ENCODE measurements at places on chromosomes 12 and 14.

GRCh38 chr12:56461235-56462159 is 6.9 kb upstream of the SPRYD4 start:
- no peak for DNase-seq

GRCh38 chr12:71684081-71684480 is 1.8 kb upstream of the TMEM19 start:
- no peak for DNase-seq

- no peak for DNase-seq
Observed at GRCh38 chr12:5213990-5214389, 170.3 kb downstream of the KCNA5 start.

DNA sequence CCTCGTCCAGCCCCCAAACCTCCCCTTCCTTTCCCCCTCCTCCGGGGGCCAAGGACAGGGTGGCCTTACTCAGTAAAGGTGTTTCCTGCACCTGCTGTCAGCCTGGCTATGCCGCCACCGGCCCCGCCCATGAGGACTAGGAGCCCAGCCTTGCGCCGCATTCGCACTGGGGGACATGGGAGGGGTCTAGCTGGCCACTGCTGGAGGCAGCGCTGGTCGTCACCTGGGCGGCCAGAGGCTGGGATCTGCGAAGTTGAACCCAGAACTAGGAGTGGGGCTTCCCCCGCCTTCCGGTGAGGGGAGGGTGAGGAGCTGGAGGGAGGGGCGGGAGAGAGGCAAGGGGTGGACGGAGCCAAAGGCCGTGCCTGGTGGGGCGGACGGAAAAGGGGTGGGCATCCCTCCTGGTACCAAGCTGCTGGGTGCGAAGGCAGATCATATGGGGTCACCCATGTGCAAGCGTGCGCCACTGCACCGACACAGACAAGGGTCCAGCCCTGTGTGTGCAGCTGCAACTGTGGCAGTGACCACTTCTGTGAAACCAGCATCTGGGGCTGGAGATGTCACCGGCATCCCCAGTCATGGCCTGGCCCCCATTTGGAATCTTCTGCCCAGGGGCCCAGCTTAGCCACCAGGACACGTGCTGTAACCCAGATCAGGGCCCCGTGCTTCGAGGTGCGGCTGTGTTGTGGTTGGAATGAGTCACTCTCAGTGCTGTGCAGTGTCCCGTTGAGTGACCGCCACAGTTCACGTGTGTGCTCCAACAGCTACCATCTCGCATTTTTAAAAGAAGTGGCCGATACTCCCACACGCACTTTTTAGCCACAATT is 8.5 kb downstream of the AMN start:
- no peak for DNase-seq

DNA sequence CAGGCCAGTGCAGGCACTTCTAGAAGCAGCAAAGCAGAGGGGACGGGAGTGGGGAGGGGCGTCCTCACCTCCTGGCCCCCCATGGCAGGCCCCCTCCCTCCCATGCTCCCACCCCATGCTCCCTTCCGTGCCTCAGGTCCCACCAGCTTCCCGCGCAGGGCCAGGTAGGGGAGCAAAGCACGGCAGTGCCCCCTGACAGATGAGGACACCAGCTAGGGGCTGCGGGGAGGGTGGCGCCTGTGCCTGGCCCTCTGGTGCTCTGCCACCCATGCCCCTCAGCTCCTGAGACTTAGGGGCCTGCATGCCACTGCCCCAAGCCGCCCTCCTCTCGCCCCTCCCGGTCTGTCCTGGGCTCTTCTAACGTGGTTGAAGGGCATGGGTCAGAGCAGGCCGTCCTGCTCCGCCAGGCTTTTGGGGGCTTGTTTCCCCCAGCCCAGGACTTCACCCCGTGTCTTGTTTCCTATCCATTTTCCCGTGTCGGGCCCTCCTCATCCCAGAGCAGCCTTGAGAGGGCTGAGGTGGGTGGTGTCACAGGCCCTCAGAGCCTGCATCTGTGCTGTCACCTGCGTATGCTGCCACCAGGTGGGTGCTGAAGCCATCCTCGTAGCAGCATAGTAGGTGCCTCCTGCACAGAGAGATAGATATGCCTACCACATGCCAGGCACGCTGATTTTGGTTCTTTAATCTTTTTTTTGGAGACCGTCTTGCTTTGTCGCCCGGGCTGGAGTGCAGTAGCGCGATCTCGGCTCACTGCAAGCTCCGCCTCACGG is 10.2 kb downstream of the TRMT61A start:
- DNase-seq, result no peak

DNA sequence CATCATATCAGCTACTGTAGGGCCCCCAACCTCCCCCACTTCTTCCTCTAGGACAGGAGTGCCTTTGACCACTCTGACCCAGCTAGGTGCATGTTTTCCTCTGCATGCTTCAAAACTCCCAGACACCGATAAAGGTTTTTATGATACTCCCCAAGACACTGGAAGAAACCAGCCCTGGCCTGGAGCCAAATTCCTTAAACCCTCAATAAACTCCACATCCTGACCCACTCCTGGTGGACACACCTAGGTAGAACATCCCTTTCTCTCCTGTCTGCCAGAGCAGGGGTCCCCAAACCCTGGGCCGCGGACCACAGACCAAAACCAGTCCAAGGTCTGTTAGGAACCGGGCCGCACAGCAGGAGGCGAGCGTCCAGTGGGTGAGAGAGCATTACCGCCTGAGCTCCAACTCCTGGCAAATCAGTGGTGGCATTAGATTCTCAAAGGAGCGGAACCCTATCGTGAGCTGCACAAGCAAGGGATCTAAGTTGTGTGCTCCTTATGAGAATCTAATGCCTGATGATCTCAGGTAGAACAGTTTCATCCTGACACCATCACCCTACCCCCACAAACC is 49.6 kb downstream of the NT5DC3 start:
- no peak for DNase-seq

GRCh38 chr12:107330831-107331431 is 237.6 kb upstream of the CRY1 start:
- no peak for DNase-seq

DNA sequence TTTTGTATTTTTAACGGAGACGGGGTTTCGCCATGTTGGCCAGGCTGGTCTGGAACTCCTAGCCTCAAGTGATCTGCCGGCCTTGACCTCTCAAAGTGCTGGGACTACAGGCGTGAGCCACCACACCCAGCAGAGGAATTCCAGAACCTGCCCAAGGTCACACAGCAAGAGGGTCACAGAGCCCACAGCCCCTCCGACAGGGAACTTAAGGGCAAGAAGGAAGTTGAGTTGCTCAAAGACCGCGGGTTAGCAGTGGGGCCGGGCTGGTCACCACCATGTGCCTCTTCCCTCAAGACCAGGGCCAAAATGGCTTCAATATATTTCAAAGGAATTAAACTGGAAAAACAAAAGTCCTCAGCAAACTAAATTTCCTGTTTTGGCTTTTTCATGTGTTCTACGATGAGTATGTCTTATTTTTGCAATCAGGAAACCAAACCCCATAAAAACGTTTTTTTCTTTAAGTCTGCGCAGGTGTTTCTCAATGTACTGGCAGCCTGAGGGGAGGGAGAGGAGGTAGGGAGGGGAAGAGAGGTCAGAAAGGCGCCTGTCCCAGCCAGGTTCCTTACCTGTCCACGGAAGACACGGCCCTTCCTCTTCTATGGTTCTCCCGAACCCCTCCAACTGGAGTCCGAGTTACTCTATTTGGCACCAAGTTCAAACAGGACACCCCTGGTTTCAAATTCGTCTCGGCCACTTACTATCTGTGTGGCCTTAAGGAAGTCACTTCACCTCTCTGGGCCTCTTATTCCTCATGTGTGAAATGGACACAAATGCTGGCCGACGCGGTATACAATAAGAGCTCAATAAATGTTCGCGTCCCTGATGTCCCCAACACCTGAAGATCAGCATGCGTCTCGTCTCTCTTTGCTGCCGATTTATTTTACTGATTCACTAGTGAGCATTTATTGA is 778 bp downstream of the SLC8B1 start:
- no peak for DNase-seq

DNA sequence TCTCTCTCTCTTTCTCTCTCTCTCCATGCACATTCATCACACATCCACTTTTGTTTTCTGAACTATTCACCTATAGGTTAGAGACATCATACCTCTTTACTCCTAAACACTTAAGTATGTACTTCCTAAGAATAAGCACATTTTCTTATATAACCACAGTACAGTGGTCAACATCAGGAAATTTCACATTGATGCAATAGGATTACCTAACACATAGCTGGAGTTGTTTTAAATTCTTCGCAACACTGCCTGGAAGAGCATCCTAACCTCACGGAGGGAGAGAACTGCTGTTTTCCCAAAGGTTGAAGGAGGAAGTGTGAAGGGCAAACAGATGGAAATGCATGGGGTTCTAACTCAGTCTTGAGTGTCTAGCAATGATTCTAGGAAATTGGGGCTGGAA is 159.2 kb downstream of the SYT1 start:
- no peak for DNase-seq

- DNase-seq, result no peak
Observed at GRCh38 chr14:69055125-69055524, 76.0 kb upstream of the ACTN1 start.

DNA sequence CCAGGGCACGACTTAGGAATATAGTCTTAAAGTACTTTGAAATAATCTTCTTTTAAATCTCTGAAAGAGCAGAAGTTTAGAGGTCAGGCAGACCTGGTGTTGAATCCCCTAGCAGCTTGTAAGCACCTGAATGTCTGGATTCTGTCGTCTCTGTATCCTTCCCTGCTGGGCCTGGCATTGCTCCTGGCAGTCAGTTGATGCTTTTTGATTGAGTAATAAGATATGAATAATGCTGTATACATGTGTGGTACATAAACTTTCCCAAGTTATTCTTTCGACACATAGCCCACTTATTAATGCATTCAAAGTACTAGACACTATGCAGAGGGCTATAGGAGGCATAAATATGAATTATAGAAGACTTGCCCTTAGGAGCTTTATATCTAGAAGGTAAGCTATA is 31.4 kb downstream of the EVL start:
- DNase-seq, result no peak

DNA sequence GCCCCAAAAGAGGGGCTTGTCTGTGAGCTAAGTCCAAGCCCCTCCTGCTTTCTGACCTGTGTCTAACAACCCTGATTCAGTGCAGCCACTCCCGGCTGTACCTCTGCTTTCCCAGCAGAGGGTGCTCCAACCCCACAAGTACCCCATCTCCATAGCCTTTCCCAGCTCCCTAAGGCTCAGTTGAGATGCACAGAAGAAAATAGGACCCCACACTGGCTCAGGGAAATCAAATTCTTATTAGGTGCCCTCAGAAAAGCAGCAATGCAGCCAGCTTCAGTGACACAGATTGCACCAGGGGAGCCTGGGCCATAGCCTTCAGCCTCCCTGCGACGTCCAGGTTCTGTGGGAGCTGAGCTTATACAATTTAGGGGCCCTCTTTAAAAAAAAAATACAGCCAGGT is 49.9 kb downstream of the LRRC74A start:
- DNase-seq, result peak; percentile 41

DNA sequence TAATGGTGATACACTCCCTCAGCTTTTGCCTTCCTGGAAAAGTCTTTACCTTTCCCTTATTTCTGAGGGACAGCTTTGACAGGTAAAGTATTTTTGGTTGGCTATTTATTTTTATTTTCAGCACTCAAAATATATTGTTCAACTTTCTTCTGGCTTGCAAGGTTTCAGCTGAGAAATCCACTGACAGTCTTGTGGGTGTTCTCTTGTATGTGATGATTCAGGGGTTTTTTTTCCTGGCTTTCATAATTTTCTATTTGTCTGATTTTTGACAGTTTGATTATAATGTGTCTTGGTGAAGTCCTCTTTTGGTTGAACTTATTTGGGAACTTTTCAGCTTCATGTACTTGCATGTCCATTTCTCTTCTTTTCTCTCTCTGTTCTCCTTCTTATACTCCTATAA is 73.7 kb upstream of the OTOGL start:
- no peak for DNase-seq

- no peak for DNase-seq
Observed at GRCh38 chr12:1629338-1630132, 504 bp downstream of the WNT5B start.

DNA sequence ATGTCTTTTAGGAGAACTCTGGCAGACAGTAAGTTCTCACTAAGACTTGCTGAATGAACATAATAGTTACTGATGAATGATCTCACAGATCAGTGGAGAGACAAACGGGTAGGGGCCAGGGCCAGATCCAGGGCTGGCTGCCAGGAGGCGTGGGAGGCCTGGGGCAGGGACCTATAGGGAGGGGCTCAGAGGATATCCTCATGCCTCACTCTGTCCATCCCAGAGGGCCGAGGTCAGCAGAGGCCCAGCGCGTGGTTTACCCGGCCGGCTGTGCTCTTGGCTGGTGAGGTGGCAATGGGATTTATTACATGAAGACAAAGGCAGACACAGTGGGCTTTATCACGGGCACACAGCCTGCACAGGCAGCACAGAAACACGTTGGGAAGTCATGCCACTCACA is 85.4 kb downstream of the CHGA start:
- DNase-seq, result no peak

DNA sequence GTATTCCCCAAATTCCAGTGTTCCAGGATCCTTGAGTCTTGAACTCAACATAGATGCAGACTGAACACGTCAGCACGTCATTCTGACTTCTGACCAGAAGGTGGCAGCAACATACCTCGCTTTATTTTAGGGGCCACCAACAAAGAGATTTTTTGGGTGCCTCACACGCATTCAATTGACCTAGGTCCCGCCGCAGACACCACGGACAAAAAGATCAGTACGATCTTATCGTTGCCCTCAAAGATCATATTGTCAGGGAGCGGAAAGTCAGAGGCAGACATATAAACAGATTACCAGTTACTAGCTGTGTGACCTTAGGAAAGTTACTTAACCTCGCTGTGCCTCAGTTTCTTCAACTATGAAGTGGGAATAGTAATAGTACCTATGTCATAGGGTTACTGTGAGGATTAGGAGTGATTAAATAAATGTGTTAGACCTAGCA is 6.5 kb upstream of the PRPH start:
- DNase-seq, result peak; percentile 5

- DNase-seq, result no peak
Observed at GRCh38 chr14:67199016-67199415, 9.8 kb downstream of the GARIN2 start.

GRCh38 chr12:90062799-90063198 is 354.2 kb upstream of the ATP2B1 start:
- no peak for DNase-seq

- no peak for DNase-seq
Observed at GRCh38 chr14:22822571-22823098, 7.1 kb upstream of the MRPL52 start.

DNA sequence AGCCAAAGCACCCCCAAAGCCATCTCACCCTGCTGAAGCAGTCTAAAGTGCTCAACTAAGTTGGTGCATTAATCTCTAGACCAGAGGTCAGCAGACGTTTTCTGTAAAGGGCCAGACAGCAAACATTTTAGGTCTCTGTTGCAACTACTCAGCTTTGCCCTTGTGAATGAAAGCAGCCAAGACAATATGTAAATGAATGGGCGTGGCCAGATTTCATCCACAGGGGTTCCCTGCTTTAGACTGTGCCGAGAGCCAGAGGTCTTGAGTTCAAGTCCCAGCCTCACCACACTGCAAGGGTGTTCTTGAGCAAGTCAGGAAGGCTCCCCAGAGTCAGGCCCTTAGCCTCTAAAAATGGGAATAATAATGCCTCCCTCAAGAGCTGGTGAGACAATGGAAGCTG is 166.2 kb downstream of the CHST11 start:
- no peak for DNase-seq

GRCh38 chr12:66902020-66902419 is 223.1 kb upstream of the GRIP1 start:
- no peak for DNase-seq

- DNase-seq, result no peak
Observed at GRCh38 chr14:64388533-64389285, 556 bp downstream of the MTHFD1 start.

GRCh38 chr14:90381999-90382451 is 14.8 kb upstream of the CALM1 start:
- DNase-seq, result peak; percentile 35
